ENCODE measurements at places on chromosomes 3 and 15.

GRCh38 chr3:68210635-68211034 is 556.2 kb upstream of the SUCLG2 start:
- no peak for DNase-seq

DNA sequence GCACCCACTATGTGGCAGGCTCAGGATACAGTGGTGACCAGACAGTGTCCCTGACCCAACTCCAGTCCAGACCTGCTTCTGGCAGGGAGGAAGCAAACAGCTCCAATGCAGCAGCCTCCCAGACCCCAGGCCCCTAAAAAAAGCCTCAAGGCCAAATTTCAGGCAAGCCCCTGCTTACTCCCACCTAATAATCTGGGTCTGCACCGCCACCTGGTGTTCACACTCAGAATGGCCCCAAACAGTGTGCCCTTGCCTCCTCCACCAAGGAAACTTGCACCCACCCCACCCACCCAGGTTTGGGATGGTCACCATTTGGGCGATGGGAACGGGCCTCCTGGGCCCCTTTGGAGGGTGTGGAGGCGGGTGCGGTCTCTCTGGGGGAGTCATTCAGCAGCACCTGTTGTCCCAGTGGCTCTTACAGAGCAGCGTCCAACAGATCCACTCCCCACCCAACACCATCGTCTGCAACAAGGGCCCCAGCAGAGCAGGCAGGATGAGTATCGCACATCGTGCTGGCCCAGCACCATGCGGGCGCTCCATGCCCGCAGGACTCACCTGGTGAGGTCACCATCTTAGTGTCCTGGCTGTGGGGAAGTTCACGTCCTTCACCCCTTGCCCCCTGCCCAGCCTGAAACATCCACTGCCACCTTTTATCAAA is 17.3 kb downstream of the C3orf18 start:
- peak; percentile 13 for DNase-seq

- DNase-seq: peak; percentile 78
Measured at GRCh38 chr3:137105277-137105977, 147.6 kb downstream of the IL20RB start.

DNA sequence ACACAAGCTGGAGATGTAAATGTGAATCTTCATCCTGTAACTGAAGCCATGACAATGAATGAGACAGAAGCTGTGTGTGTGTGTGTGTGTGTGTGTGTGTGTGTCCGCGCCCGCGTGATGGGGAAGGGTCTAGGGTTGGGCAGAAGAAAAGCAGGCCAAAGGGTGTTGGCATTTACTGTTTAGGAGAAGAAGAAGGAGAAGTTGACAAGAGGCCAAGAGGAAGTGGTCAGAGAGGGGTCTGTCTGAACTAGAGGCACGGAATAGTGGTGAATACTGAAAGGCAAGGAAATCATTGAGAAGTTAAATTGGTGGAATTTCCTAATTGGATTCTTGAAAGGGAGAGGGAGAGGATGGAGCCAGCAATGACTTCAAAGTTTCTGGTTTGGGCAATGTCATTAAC is 5.6 kb upstream of the NCEH1 start:
- no peak for DNase-seq

GRCh38 chr3:191884132-191884531 is 423.2 kb downstream of the PYDC2 start:
- DNase-seq: no peak

GRCh38 chr3:133753779-133754164 is 7.6 kb downstream of the TF start:
- no peak for DNase-seq

DNA sequence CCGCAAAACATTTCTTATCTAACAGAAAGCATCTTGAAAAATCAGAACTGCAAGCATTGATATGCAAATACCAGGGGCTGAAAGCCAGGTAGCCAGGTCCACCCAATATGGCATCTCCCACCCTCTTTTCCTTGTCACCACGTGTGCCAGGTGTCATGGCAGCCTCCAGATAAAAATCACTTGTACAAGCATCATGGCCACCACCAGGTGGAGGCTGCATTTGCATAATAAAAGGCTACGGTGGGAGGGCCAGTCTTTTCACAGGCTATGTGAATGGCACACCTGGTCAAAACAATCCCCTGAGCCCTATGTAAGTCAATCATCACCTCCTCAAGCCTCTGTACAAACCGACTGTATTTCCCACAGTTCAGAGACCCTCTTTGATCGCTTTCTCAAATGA is 1233.1 kb upstream of the ALCAM start:
- no peak for DNase-seq

DNA sequence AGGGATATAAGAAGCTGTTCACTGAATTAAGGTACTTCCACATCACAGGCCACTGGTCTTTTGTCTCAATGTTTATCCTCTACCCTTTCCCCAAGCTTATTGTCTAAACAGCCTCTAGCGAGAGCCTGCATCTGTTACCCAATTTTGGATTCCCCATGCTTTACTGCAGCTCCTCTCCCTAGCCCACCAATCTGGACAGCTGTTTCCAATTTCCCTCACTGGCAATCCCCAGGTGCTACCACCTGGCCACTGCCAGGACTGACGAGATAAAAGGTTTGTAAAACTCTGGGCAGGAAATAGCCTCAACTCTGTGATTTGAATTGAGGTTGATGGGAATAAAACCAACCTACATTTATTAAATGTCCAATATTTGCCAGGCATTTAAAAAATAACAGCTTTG is 58.0 kb upstream of the TEX9 start:
- no peak for DNase-seq

GRCh38 chr15:96234109-96234892 is 96.2 kb upstream of the NR2F2 start:
- no peak for DNase-seq

GRCh38 chr15:34952481-34952880 is 17.1 kb downstream of the AQR start:
- no peak for DNase-seq

GRCh38 chr3:12818773-12819172 is 22.3 kb downstream of the CAND2 start:
- no peak for DNase-seq

DNA sequence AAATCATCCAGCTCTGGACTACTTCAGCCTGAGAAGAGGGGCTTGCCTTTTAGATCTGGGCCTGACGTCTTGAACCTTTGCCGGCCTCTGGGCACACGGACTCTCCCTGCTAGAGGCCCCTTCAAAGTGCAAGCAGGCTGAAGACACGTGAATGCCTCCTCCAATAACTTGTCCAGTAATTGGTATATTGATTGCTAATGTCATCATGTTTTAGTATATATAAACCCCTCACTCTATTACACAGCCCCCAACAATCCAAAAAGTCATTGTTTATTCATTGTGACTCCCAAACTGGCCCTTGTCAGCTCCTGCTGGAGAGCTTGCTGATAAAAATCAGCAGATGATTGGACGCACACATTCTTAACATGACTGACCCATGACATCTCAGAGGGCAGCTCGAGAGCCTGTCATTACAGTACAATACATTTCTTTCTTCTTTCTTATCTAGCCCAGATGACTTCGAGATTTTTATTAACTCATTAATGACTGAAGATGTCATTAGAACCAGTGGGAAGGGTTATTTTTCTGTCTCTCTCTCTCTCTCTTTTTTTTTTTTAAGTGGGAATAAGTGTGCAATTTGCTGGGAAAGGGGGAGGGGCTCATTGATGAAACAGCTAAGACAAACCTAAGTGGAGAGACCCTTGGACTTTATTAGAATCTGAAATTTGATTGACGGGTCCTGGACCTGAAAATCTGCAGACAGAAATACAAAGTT is 65.5 kb upstream of the NR2F2 start:
- DNase-seq: no peak

GRCh38 chr15:34613301-34613700 is 29.9 kb upstream of the GOLGA8B start:
- DNase-seq: no peak

DNA sequence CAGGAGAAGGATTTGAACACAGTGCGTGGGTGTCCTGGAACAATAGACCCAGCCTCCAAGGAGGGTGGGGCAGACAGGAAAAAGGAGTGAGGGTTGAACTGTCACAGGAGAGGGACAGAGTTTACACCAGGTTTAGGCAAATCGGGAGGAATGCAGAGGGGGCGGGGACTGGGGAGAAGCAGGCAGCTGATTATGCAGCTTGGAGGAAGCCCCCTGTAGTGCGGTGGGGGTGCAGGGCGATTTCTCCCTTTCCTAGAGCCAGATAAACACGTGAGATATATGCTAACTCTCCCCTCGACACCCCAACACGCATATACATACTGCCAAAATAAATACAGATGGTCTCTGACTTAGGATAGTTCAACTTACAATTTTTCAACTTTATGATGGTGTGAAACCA is 108.6 kb upstream of the PRR20G start:
- DNase-seq: no peak

DNA sequence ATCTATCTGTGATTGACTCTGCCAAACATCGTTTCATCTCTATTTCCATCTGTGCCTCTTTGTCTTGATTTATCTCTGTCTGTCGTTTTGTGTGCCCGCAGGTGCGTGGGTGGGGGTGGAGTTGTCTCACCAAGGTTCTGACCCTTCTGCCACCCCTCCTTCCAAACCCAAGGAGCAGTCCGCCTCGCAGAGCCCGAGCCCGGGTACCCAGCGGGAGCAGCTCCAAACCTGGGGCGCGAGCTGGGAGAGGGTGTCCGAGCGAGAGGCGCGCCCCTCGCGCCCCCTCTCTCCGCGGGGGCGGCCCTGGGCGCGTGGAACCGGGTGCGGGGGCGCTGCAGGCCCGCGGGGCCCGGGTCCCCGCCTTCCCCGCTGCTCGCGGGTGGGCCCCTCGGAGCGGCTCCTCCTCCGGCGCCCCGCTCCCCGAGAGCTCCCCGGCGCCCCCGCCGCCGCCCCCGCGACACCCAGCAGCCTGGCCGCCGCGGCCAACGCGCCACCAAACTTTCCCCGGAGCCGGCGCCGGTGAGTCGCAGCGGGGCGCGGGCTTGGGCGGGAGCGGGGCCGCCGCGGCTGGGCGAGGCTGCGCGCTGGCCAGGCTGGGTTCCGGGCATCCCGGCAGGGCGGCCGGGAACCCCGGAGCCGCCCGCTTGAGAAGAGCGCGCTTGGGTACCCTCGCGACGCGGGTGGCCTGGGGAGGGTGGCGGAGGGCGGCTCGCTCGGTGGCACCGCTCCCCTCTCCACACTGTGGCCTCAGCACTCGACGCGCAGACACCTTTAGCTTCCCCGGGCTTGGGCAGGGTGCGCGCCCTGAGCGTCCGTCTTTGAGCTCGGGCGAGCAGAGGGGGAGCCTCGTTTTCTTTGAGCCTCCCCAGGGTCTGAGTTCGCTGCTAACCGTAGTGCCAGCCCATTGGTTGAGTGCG is at the start of gene HRH1:
HRH1 (plus strand) TSS at position 458 of the 917 bp plus-strand sequence. CDS start 104,545 bp downstream, outside the sequence.
- DNase-seq: peak; percentile 40

GRCh38 chr15:62390791-62391640 is 225.9 kb upstream of the C2CD4B start:
- DNase-seq: peak; percentile 67

DNA sequence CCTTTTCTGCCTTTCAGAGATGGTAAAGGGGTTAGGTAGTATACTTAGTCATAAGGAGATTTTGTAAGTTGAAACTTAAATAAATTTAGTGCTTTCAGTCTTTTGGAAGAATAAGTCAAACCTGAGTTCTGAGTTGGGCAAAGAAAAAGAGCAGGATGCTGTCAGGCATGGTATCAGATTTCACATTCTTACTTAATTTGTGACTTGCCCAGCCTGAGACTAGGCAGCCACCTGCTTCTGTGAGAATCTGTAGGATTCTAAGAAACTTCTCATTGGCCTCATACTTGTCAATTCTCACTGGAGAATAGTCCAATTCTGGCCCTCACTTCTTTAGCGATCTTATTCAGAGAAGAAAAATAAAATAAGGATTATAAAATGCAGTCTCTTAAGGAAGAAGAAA is 577.5 kb downstream of the DIPK2A start:
- DNase-seq: no peak

DNA sequence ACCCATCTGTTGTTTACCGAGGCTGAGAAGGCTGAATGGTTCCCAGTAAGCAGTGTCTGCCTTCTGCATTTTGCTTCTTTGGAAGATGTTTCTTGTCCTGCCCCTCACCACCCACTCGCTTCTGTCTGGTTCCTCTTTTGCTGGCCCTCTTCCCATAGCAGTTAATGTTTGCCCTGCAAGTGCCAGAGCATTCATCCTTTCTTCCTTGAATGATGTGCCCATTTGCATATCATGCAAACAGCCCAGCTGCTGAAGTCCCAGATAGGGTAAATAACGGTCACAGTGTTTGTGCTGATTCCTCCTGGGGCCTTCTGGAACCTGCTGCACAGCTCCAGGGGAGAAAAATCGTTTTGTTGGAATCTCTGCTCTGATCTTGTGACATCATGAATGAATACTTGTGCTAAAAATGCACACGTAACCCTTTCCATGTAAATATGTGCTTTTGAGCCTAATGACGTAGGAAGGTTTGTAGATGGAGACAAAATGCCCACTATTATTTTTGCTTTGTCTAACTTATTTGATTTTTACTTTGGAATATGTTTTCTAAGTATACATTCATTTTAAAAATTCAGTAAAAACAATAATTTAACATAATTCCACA is 381.0 kb downstream of the SOX2 start:
- no peak for DNase-seq

- no peak for DNase-seq
Measured at GRCh38 chr3:31743331-31744089, 210.8 kb downstream of the STT3B start.
